ENCODE measurements at places on chromosomes 3 and 15.

DNA sequence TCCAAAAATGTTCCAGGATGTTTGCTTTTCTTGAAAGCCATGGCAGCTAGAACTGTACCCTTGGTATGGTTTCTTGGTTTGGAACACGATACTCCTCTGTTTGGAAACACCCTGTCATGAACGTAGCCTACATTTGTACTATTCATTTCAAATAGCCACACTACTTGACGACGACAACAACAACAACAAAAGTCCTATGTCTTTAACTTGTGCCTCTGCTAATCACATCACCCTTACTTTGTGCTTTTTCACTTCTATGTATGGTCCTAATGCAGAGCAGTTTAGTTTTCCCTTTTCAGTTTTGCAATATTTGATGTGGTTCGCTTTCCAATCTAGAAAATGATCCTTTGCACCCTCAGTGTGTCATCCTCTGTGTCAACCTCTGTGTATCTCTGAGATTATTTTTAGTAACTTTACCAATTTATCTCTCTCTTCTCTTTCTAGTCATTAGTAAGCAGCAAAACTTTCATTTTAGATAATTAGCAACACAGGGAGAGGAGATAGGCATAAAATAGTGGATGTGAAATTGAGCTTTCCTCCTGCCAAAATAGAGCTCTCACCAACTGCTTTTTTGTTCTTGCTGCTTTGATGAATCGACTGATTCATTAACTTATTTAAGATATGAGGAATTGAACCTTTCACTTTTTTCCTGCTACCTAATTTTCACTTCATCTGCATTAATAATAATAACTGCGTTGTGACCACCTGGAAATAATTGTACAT is 44.1 kb upstream of the TP63 start:
- no peak for DNase-seq

- DNase-seq: no peak
Measured at GRCh38 chr15:64461721-64462162, 1.4 kb downstream of the ZNF609 start.

- no peak for DNase-seq
Measured at GRCh38 chr3:140097874-140098635, 163.1 kb downstream of the CLSTN2 start.

DNA sequence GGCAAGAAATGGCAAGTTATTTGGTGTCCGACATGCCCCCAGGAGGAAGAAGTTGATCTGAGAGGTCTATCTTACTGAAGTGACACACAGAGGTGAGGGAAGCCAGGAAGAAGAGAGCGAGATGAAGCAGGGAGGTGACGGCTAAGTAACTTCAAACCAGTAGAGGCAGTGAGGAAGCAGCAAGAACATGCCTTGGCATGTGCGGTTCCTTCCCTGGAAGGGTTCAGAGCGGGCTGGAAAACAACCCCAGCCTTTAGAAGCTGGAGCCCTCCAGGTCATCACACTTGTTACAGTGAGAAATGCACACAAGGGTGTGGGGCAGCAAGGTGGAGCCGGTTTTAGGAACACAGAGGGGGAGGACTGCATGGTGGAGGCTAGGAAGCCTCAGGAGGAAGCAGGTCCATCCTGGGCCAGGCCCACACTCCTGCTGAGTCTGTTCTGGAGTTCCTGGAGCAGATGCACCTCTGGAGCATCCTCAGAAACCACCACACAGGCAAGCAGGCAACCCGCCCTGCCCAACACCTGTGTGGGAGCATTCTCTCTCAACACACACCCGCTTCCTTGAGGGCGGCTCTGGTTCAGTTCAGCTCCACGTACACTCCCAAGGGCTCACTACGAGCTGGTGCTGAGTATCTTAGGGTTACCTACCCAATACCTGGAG is 47.1 kb downstream of the POC1A start:
- DNase-seq: no peak

- DNase-seq: peak; percentile 41
Measured at GRCh38 chr3:25648107-25648535, 16.6 kb downstream of the TOP2B start.

DNA sequence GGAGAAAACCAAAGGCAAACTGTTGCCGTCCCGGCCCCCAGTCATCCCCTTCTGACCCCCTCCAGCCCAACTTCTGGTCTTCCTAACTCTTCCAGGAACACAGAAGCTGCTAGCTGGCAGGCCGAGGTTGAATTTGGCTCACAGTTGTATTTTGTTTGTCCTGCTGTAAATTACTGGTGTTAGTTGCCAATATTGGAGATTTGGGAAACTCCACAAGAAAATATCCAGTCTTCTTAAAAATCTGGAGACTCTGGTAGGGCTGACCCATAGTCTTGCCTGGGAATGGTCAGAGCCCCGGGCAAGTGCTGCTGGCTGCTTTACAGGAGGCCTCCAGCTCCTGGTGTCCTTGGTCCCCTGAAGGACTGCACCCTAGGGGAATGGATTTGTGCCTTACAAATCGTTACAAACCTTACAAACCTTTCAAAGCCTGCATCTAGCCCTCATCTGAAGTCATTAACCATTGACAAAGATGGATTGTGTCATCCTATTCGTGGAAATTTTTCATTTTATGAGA is 112.0 kb upstream of the MCTP2 start:
- peak; percentile 15 for DNase-seq

- DNase-seq: no peak
Measured at GRCh38 chr15:62624547-62625378, 417.8 kb upstream of the TPM1 start.

DNA sequence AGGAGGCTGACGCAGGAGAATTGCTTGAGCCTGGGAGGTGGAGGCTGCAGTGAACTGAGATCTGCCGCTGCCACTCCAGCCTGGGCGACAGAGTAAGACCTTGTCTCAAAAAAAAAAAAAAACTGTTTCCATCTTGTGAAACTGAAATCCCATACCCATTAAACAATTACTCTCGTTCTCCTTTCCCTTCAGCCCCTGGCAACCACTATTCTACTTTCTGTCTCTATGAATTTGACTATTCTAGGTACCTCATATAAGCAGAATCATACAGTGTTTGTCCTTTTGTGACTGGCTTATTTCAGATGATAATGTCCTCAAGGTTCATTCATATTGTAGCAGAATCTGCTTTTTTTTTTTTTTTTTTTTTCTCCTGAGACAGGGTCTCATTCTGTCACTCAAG is 51.5 kb upstream of the UBE2E1 start:
- DNase-seq: no peak

- DNase-seq: no peak
Measured at GRCh38 chr3:171888466-171888865, 45.3 kb downstream of the TMEM212 start.

DNA sequence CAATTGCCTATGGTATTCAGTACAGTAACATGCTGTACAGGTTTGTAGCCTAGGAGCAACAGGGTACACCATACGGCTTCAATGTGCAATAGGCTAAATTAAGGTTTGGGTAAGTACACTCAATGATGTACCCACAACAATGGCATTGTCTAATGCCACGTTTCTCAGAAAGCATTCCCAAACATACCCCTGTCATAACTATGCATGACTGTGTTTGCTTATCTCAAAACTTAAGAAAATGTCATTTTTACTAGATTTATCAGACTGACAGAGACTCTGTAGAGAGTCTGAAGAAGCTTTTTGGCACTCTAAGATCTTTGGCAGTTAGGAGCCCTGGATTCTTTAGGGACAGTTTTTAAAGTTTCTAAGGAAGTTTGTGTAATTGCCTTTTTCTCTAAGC is 59.9 kb downstream of the MECOM start:
- DNase-seq: no peak

DNA sequence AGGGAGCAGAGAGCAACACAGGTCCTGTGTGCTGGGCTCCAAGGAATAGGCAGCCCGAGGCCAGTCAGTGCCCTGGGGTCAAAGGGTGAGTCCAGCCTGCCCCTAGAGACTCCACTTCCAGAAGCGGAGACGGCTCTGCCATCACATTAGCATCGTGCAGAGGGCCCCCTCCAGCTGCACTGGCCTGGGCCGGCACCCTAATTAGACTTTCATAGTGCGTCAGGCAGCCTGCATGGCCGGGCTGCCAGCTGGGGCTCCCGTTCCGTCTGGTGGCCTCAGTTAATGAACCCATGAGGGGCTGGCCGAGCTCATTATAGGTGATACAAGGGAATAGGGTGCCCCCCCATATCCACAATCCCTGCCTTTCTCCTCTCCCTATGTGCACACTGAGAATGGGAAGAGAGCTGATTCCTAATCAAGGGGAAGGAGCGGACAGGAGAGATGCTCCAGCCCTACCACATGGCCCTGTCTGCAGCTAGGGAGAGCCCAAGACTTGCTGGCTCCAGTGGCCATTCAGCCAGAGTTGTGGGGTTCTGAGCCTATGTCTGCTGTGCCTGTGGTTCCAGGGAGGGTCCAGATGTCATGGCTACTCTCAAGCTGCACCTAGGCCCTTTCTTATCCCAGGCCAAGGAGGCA is 128.0 kb downstream of the SRGAP3 start:
- DNase-seq: no peak

- DNase-seq: no peak
Measured at GRCh38 chr15:60508442-60508841, 29.5 kb upstream of the ICE2 start.

DNA sequence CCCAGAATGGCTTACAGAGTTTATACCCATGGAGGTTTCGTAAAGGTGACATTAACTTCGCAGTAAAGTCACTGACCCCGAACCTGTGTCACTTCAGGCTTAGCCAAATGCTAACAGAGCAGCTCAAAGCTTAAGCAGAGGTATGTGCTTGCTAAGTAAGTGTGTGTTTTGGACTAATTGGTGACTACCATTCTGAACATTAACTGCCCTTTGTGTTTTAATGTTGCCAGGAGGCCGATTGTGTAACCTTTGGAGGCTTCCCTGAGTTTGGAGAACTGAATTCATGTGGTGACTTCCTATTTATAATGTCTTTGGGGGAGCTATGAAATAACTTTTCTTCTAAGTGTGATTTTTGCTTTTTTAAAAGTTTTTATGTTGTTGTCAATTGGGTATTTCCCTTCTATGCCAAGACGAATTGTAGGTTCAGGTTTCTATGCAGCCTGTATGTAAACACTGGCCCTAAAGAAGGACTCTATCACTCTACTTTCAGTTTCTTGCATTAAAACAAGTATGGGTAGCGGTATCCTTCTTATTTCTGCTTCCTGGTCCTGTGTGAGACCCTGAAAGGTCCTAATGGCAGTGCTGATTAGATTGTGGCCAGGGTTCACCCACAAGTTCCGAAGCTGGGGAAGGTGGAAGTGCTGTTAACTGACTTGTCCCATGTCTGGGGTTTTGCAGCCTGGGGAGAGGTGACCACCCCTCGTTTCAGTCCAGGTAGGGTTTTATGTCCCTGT is 86.3 kb downstream of the IGF1R start:
- DNase-seq: no peak

- peak; percentile 76 for DNase-seq
Measured at GRCh38 chr15:76337059-76337695, 604 bp downstream of the ISL2 start.

DNA sequence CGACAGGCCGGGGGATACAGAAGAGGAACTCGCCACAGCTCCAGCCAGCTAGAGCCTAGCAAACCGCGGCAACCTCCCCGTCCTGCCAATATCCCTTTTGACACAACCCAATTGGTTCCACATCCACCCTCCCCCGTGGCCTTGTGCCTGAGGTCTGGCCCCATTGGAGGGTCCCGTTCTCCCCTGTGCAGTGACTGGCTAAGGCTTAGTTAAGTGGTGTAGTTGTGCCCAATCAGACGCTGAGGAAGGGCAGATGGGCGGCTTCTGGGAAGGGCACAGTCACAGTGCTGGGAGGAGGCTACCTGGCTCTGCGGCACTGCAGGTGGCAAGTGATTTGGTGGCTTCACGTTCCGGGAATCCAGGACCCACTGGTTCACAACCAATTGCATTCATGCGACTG is 78.6 kb downstream of the SNRK start:
- DNase-seq: no peak

DNA sequence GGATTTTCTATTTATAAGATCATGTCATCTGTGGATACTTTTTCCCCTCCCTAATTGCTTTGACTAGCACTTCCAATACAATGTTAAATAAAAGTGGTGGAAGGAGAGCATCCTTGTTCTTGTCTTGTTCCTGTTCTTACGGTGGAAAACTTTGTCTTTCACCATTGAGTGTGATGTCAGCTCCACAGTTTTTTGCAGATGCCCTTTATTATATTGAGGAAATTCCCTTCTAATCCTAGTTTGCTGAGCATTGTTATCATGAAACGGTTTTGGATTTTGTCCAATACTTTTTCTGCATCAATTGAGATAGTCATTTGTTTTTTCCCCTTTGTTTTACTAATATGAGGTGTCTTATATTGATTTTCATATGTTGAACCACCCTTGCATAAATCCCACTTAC is 19.9 kb upstream of the IL20RB start:
- no peak for DNase-seq

DNA sequence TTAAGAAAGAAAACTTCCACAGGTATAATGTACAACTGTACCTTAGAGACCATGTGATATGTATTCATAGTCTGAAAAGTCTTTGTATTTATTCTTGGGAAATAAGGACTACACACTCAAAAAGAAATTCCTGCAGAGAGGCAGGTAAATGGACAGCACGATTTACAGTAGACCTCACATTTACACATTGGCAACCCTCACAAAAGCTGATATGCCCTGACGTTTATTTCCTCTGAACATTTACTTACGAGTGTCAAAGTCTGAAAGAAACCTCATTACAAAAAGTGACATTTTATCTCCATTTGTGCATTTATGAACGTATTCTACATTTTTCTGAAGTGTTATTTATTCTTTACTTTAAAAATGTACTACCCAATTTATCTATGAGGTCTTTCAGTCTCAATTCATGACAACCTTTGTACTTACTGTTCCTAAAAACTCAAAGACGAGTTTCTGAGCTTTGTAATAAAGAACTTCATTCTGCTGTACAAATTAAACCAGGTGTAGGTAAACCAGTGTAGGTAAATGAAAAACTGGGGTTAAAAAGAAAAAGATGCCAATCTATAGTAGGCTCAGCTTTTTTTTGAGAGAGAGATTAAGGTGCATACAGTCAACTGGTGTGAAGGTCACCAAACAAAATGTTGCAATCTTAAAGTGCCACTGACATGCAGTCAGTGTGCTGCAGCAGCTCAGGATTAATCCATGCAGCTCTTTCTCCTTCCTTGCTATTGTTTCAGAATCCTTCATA is 44.3 kb downstream of the THRB start:
- no peak for DNase-seq

DNA sequence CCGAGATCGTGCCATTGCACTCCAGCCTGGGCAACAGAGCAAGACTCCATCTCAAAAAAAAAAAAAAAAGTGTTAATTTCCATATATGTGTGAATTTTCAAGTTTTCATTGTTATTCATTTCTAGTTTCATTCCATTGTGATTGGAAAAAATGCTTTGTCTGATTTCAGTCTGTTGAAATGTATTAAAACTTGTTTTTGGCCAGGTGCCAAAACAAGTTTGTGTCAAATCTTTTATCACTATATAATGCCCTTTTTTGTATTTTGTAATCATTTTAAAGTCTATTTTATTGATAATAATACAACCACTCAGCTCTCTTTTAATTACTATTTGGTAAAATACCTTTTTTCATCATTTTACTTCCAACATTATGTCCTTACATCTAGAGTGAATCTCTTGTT is 42.5 kb downstream of the TFRC start:
- DNase-seq: no peak

- no peak for DNase-seq
Measured at GRCh38 chr3:57389271-57389670, 96.8 kb upstream of the ASB14 start.

GRCh38 chr15:73340502-73341192 is 28.1 kb downstream of the HCN4 start:
- DNase-seq: no peak

- DNase-seq: no peak
Measured at GRCh38 chr15:90868261-90868689, at the start of gene FURIN. Gene FURIN, plus strand, starts transcription at chr15:90868588. Its CDS starts 7,153 bp downstream, at chr15:90875741.

GRCh38 chr15:40146037-40146436 is 14.8 kb upstream of the BUB1B start:
- no peak for DNase-seq

All from right kidney (tissue), 9 donors.